Iris pigment epithelial cell (primary cell): ENCODE measurements at places on chromosomes 11 and 22.

GRCh38 chr11:110147962-110148709 is 54.9 kb downstream of the ZC3H12C start:
- DNase-seq, result peak; percentile 87

GRCh38 chr11:104467404-104467803 is 303.5 kb upstream of the PDGFD start:
- DNase-seq, result peak; percentile 11

DNA sequence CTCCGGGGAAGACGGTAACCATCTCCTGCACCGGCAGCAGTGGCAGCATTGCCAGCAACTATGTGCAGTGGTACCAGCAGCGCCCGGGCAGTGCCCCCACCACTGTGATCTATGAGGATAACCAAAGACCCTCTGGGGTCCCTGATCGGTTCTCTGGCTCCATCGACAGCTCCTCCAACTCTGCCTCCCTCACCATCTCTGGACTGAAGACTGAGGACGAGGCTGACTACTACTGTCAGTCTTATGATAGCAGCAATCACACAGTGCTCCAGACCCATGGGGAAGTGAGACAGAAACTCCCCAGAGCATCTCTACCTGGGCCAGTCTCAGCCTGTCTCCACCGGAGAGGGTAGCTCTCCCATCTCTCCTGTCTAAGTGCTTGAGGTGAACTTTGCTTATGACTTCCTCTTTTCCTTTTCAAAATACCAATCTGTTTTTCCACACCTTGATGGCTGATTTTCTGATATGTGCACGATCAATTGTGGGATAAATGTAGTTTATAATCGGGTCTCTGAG is 48.5 kb upstream of the VPREB1 start:
- DNase-seq, result no peak

GRCh38 chr11:882596-882995 is 28.0 kb downstream of the CHID1 start:
- no peak for DNase-seq

GRCh38 chr22:42296381-42296853 is 26.0 kb upstream of the TCF20 start:
- no peak for DNase-seq

DNA sequence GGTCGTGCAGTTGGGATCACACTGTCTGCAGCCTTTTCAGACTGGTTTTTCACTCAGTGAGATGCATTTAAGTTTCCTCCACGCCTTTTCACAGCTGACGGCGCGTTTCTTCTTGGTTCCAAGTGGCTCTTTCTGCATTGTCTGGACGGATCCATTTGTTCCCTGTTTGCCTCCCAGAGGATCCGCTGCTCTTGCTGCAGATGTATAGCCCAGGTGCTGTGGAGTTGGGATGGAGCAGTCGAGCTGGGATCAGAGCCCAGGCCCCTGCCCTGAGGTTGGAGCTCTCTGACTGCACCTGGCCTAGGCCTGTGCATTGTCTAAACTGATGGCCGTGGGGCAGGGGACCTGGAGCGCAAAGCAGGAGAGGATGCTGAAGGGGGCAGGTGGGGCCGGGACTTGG is 51.6 kb downstream of the PARVB start:
- DNase-seq, result no peak

DNA sequence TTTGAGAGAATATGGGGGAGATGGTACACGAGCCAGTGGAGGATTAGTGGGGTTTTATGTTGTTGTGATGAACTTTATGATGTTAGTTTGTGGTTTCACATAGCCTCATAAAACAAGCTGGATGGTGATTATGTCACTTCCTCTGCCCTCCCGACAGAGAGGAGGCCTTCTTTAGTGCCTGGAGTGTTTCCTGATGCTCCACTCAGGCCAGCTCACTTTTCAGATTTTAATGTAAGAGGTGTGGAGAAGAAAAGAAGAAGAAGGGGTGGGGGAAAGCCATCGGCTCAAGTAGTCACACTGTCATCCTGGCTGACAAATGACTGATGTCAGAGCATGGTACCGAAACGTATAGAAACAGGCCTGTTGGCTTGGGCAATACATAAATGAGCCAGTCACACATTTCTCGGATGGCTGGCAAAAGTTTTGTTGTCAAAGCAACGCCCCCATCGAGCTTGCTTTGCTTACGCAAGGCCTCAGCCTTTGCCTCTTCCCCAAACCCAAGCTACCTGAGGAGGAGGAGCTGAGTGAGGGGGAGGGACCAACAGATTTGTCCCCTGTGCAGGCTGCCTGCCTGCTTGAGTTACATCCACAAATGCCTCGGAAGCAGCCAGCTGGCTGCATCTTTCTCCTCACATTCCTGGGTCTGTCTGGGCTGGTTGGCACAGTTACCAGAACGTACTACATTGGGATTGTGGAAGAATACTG is at the start of gene HEPHL1:
TSS of gene HEPHL1 (plus strand) at position 578 of the 705 bp plus-strand sequence. CDS start at position 593, 15 bp downstream.
- DNase-seq, result no peak

- DNase-seq, result peak; percentile 39
These were observed 19.2 kb upstream of the OR56A3 start for GRCh38 chr11:5922749-5923426.

DNA sequence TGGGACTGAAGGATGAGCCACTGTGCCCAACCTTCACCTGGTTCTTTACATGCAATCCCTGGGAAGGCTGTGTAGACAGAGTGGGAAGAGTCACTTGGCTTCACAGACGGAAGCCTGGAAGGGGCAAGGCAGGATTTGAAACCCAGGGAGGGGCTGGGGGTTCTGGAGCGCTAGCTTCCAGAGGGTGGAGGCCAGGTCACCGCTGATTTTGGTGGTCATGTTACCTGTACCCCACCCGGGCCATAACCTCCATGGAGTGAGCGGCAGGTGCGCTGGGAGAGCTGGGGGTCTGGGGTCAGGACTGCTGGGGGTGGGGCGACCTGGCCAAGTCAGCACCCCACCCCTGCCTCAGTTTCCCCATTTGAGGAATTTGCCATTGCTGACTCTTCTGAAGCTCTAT is 38.3 kb downstream of the PDGFB start:
- DNase-seq, result no peak

GRCh38 chr22:17007852-17008731 is at the start of gene GAB4:
GAB4 (minus strand) TSS chr22:17008222; CDS start chr22:17008114, 108 bp downstream.
- DNase-seq, result no peak

GRCh38 chr22:37175414-37176281 is 12.4 kb downstream of the C1QTNF6 start:
- no peak for DNase-seq

GRCh38 chr11:83162377-83162776 is 5.4 kb downstream of the PCF11 start:
- DNase-seq, result peak; percentile 41

- no peak for DNase-seq
These were observed 63.6 kb downstream of the NFAM1 start for GRCh38 chr22:42368379-42369249.

GRCh38 chr22:49958366-49958921 is 2.1 kb upstream of the PIM3 start:
- no peak for DNase-seq

DNA sequence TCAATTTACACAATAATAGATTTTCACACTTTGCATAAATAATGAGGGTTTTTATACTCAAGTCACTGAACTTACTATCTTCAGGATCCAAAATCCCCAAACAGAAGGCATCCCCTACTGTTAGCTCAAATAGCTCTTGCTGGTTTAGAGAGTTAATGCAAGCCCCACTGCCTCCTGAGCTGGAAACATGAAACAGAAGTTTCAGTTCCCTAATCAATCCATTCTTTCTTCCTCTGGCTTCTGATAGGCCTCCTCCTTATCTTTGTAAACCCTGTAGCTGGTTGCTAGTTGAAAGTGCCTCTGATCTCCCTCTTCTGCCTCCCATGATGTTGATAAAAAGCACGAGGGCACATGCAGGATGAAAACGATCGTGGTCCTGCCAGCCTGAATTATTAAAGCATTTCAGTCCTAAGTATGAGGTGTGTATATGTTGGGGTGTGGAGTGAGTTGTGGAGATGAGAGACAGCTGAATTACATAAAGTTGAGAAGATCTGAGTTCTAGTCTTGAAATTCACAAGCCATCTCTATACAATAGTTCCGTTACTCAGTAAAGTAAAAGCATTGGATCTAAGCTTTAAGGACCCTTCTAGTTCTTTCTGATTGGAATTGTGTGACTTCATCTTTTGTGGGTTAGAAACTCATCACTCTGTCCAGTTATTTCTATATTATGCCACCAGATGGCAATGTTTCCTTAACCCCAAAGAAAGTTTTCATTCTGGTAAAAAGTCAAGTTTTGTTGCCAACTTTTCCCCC is 35.0 kb upstream of the EHF start:
- DNase-seq, result peak; percentile 59

- DNase-seq, result no peak
These were observed 3.4 kb upstream of the MUC5B start for GRCh38 chr11:1219446-1219833.

GRCh38 chr11:104073950-104074705 is 37.7 kb downstream of the DDI1 start:
- peak; percentile 93 for DNase-seq
